ENCODE measurements at places on chromosomes 1 and 21.
A peak's percentile ranks its signal among the peaks of the same experiment; 100 is the strongest.

DNA sequence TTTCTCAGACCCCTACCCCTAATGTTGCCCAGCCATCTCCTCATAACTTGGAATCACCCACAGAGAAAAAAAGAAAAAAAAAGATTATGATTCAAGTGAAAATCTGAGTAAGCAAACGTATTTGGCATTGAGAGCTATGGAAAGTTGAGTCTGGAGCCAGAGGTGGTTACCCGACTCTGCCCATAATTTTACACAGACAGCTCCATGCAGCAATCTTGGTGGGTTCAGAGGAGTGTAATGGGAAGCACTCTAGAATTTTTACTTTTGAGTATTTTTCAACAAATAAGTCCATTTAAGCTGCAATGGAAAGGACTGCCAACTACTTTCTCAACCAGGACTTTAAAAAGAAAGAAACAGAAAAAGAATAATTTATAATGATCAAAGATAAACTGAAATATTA lies 62.7 kb downstream of the ZC3H11B start:
- no peak for DNase-seq

- DNase-seq = no peak
Observed at GRCh38 chr21:43749651-43750262, 26.4 kb downstream of the CSTB start.

DNA sequence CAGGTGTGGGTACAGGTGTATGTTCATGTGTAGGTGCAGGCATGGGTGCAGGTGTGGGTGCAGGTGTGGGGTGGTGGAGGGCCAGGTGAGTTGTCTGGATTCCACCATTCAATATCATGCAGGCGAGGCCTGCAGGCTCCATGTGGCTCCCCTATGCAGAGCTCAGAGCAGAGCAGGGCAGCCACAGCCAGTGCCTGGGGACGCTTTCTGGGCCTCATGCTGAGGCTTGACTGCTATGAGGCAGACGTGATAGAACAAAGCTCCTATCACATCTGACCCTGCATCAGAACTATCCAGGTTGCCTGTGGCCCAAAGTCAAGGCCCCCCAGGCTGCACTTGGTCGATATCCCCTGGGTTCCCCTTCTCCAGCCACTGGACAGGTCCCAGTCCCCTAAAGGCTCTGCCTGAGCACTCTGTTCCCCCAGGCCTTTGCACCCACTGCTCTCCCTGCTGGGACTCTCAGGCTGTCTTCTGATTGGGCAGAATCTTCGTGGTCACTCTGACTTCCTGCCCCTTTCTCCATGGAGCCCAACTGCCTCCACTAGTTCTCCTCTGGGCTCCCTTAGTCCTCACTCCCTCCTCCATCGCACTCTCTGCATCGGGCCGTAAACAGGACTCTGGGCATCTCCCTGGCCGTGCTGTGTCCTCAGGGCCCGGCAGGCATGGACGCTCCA lies 78.6 kb upstream of the ACTL8 start:
- DNase-seq = no peak

GRCh38 chr1:234018816-234019215 lies 114.3 kb downstream of the SLC35F3 start:
- DNase-seq = no peak

- no peak for DNase-seq
Observed at GRCh38 chr1:234413990-234414389, 40.7 kb downstream of the COA6 start.

GRCh38 chr1:145785547-145785946 lies 38.3 kb downstream of the RNF115 start:
- DNase-seq = no peak

DNA sequence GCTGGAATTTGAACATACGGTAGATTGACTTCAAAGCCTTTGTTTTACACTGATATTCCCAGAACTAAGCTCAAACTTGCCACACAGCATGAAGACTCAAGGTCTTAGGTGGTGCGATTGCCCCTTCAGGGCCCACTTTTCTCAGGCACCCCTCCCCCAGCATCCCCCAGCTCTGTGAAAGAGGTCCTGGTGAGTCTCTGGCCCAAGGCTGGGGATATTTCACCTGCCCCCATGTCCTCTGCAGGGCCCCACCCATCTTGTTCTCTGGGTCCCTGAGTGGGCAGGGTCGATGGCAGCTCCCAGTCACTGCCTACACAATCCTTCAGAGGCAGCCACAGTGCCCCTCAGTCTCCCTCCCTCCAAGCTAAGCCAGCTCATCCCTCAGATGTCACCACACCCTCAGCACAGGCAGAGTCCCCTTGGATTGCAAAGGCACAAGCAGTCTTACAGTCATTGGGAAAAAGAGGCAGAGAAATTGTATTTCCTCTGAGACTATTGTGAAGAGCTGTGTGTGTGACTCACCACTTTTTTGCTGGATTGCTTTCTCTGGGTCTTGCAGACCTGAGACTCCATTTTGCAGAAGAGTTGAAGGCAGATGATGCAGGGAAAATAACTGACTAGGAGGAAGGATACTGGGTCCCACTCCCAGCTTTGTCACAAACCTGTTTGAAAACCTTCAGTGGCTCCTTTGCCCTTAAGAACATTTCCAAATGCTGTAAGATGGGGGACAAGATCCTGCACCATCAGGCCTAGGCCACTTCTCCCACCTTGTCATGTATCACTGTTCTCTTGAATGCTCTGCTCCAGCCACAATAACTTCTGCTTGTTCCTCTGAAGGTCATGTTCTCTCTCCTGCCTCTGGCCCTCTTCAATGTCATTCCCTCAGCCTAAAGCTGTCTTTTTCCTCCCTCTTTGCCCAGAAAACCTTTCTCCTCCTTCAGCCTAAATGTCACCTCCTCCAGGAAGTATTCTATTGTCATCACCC lies 119.1 kb upstream of the GRIK3 start:
- DNase-seq = no peak

GRCh38 chr1:224059897-224060427 lies 53.9 kb upstream of the FBXO28 start:
- DNase-seq = no peak

DNA sequence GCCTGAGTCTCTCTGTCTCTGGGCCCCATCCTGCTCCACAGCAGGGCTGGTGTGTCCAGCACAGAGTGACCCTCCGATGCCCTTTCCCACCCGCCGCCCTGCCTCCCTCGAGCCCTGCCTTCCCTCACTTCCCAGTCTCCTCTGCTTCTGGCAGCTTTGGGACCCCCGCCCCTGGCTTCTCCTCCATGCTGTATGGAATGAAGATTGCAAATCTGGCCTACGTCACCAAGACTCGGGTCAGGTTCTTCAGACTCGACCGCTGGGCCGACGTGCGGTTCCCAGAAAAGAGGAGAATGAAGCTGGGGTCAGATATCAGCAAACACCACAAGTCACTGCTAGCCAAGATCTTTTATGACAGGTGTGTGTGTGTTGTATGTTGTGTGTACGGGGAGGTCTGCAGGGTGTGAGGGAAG lies 14.3 kb downstream of the MOV10 start:
- DNase-seq = no peak

DNA sequence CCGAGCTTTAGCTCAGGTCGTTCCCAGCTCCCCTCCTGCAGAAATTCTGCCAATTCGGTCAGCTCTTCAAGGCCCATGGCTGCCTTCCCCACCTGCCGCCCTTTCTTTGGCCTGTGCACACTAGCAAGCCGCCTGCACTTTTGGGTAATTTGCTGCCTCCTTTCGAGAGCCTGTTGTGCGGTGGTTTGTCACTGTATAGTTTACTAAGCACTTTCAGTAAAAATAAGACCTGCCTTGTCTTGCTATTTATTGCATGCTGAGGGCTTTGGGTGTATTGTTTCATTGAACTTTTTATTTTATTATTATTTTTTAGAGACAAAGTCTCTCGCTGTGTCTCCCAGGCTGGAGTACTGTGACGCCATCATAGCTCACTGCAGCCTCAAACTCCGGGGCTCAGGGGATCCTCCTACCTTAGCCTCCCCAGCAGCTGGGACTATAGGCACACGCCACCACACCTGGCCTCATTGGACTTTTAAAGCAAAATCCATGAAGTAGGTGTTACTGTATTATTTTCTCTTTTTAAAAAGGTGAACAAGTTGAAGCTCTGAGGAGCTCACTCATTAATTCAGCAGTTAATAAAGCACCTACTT lies 1.1 kb upstream of the FABP3 start:
- no peak for DNase-seq

DNA sequence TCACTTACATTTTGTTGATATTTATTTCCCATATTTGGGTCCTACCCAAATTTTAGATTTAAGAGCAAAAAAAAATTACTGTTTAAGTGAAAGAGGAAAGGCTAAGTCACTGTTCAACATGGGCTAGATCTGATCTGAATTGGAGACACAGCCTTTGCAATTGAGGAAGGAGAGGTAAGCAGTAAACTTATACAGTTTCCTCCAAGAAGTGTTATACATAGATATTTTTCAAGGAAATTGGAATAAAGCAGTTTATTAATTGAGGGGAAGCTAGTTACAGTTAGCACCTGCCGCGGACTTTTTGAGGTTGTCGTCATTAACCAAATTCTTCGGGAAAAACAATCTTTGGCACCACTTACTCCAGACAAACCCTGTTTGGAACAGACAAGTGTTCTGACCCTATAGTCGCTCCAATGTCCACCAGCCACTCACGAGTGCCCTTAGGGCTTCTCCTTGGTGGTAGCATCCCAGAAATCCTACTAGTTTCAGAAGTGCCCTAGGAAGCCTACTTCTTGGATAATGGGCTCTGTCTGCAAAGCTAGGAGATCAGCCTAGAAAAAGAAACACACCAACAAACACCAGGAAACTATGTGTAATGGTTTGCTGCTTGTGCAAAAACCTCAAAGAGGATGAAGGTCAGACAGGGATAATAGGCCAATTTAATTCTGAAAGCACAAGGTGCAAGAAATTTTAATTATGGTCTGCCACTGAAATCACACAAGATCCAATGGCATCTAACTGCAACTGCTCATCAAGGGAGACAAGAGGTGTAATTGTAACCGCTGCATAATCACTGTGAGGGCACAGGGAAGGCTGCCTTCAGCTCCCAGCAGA lies 2.5 kb downstream of the WLS start:
- DNase-seq = no peak

GRCh38 chr1:55305735-55306134 lies 90.6 kb upstream of the USP24 start:
- DNase-seq = no peak

DNA sequence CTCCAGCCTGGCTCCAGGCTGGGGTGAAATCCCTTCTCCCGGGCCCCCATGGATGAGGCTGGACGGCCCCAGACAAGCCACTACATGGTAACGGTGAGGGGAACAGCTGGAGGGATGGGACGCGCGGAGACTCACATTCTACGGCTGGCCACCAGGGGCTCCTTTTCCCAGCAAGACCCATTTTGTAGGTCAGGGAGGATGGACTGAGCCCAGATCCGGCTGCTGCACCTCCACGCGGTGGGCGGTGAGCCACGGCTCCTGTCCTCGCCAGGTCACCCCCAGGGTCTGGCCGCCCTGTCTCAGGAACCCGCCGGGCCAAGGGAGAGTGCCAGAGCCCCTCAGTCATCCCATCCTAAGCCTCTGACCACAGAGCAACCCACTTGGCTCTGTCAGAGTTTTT lies 75.0 kb upstream of the ACTRT2 start:
- DNase-seq = no peak

GRCh38 chr1:45995298-45995697 lies 137.1 kb downstream of the PIK3R3 start:
- no peak for DNase-seq

- DNase-seq = no peak
Observed at GRCh38 chr1:100746542-100746932, 27.0 kb downstream of the VCAM1 start.

DNA sequence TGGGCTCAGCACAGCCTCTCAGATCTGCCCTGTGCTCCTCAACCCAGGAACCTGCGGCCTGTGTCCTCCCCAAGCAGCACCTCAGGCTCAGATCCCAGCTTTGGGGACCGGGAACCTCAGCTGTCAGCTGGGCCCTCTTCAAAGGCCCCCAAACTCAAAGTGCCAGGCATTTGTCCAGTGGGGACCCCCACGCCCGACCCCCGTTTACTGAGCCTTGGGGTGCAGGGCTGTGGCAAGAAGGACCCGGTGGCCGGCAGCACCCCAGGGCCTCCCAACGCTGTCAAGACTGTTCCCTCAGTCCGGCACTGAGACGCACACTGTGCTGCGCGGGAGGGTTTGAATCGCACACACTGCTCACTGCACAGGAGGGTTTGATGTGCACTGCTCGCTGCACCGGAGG lies 35.0 kb downstream of the MORN1 start:
- DNase-seq = no peak

GRCh38 chr21:30408782-30409494 lies 13.1 kb downstream of the KRTAP13-1 start:
- DNase-seq = peak; percentile 12

GRCh38 chr21:46636181-46636512 lies 673 bp downstream of the PRMT2 start:
- DNase-seq = no peak

- DNase-seq = no peak
Observed at GRCh38 chr1:81432059-81432458, 368.7 kb upstream of the ADGRL2 start.

- no peak for DNase-seq
Observed at GRCh38 chr1:174800876-174801275, 198.9 kb upstream of the CACYBP start.

DNA sequence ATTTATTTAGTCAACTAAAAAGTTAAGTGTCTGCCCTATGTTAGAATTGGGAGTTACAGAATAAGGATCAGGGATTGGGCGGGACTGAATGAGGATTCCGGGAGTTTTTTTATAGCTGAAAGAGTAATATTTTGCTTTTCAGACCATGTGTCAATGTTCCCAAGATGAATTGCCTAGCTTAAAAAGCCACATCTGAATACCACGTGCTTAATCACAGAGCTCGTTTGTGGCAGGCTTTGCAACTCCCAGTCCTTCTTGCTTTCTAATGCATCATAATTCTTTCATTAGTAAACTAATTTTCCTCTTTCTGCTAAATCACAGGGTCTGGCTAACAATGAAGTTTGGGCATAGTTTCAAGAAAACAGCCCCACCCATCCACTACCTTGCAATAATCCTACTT lies 4.2 kb upstream of the BCL10 start:
- DNase-seq = no peak

DNA sequence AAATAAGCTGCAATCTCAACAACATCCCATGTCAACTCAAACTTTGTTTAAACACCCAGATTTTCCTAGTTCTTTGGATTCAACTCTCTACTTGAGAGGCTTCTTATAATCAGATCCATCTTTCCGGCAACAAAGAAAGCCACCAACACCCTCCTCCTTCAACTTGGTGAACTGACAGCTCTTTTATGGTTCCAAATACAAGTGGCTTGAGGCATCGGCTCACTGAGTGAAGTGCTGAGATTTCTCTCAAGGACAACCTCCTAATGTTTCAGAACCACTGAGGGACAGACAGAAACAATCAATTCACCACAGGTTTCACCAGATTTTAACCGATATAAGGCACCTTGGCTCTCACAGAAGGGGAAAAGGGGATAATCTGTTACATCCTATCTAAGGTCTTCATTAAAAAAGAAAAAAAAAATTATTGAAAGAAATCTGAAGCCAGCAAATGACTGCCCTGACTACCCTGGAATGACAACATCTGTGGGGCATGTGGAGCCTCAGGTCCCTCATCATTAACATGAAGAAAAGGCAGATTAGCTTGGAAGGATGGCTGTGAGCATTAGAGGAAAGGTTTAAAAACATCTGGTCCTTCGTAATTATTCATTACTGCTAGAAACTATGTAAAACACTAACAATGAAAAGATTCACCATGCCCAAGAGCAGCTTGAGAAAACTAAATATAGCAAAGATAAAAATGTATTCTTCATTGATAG lies 50.9 kb downstream of the PTPN14 start:
- DNase-seq = no peak
